ENCODE measurements at places on chromosomes 2 and 18. TPM values are rescaled to one million over a fixed set of nuclear protein-coding genes. Genes with fewer than 3 reads are reported as not detected.
A peak's percentile ranks its signal among the peaks of the same experiment; 100 is the strongest.

DNA sequence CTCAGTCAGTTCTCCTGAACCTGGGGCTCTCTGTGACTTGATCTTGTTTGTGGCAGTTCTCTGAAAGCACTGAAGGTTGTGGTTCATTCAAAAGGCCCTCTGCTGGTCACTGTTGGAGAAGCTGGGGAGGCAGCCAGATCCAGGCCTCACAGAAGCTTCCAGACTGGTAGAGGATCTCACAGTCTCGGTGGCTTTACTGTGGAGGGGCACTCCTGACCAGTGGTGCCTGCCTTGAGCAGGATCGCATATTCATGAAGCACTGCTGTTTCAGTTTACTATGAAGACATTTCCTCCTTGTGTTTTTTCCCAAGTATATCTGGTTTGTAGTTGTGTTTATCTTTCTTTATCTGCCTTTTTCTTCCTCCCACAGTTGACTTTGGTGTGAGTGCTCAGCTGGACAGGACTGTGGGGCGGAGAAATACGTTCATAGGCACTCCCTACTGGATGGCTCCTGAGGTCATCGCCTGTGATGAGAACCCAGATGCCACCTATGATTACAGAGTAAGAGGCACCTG lies 133.9 kb downstream of the MAP4K4 start:
- H3K27me3 ChIP-seq = no peaks in the 10 kb centered on the region
- peak; percentile 72 for DNase-seq
- peaks cover 29% of the 10 kb centered on the region for H3K4me1 ChIP-seq
- peak overlapping the region; percentile 3 for H3K27ac ChIP-seq

GRCh38 chr2:85437488-85438200 lies 19.1 kb downstream of the SH2D6 start:
- H3K4me1 ChIP-seq = peaks cover 31% of the 10 kb centered on the region
- H3K27me3 ChIP-seq = no peaks in the 10 kb centered on the region
- peak overlapping the region; percentile 77 for H3K27ac ChIP-seq
- peak overlapping the region; percentile 71 for H3K4me3 ChIP-seq

- H3K36me3 ChIP-seq = no peaks in the 10 kb centered on the region
- no peak overlapping the region for H3K27ac ChIP-seq
- H3K4me3 ChIP-seq = no peak overlapping the region
- H3K27me3 ChIP-seq = no peaks in the 10 kb centered on the region
- no peak for DNase-seq
- no peaks in the 10 kb centered on the region for H3K4me1 ChIP-seq
Measured at GRCh38 chr2:180472133-180472532, 465.0 kb upstream of the CWC22 start.

DNA sequence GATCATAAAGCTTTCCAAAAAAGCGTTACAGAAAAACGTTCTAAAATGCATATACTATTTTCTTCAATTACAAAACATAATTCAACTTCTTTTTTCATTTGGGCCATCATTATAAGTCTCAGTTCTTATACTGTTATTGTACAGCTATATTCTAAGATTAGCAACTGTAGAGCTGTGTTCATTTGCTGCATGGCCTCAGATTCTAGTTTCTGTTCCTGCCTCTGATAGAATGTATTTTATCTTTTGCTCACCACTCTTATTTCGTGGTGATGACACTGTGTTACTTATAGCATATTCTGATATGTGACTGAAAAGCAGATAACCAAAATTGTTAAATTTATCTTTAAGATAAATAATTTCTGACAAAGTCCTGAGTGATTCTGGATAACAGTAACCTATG lies 67.2 kb downstream of the PTRHD1 start:
- peaks cover 10% of the 10 kb centered on the region for H3K4me1 ChIP-seq
- H3K36me3 ChIP-seq = peaks cover 13% of the 10 kb centered on the region
- H3K27me3 ChIP-seq = no peaks in the 10 kb centered on the region

SNORC gene
- total RNA-seq = 8.2 TPM

Data from MCF 10A (cell line).